ENCODE measurements at places on chromosomes 5 and 9.

- DNase-seq: no peak
Measured at GRCh38 chr9:90844326-90844725, 42.7 kb downstream of the SYK start.

DNA sequence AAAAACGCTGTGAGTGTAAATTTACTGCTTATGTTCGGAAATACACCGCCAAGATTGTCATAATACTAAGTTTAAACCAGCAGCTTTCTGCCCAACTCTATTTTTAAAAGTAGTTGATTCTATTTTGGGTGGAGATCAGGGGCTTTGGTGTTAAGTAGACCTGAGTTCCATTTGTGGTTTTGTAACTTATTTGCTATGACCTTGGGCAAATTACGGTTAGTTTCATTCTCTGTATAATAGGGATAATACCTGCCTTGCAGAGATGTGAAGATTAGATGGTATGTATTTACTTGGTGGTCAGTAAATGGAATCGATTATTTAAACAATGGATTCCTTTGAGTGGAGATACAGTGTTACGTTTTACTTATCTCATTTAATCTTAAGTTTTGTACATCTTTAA, 1.6 kb downstream of the RAD23B start:
- no peak for DNase-seq

- DNase-seq: no peak
Measured at GRCh38 chr5:95369782-95370181, 21.4 kb upstream of the FAM81B start.

DNA sequence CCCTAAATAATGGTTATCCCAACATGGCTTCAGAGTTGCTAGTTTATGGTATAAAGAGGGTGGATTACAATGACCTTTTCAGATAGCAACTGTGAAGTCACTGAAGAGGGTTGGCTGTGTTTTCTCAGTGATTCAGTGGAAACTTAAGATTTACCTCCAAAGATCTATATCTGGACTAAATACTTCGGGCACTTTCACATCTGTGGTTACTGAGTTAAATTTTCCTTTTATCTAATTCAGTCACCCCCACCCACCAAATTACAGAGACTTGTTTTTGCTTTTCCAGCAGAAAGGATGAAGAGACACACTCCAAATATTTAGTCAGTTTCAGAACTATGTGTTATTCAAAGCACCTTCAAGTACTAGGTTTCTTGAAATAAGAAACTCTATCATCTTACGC, 573.2 kb downstream of the CCDC171 start:
- DNase-seq: no peak

- DNase-seq: no peak
Measured at GRCh38 chr9:136581614-136582447, 36.0 kb upstream of the NOTCH1 start.

DNA sequence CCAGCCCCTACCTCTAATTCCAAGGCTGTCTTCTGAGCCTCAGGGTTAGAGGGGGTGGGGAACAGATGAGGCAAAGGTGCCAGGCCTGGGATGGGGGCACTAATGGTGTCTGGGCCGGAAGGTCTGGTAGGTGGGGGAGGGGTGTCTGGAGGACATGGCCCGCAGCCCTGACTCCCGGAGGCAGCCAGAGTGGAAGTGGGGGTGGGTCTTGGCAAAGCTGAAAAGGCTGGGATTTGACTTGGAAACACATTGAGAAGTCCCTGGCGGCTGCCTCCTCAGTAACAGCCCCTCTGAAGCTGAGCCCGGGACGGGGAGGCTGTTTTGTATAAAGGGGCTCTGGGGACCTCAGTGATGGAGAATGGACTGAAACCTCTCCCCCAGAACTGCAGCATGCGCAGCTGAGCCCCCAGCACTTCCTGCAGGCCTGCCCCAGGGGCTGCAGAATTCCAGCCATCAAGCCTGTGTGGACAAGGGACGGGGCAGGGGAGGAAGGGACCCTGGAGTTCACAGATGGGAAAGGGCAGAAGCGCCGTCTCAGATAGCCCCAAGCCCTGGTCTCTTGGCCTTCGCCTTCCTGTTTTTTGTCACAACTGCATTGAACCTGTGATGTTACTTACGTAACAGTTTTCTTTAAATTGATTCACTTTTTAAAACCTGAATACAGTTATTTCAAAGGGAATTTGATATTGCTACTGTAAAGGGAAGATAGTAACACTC, 49.3 kb upstream of the SYNPO start:
- DNase-seq: no peak

DNA sequence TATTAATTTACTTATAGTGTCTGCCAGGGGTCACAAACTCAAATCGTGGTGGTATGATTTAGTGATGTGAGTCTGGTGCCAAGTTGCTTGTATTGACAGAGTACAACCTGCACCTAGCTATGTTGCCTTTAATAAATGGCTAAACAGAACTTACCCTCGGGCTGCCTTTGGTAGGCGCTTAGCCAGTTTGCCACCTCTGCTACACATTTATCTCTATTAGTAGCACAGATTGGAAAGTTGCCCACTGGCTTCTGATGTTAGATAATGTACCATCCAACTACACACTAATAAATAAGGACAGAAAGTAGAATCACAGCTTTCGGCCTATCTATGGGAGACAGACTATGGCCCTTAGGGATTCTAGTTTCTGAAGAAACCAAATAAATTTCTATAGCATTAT, 368.4 kb downstream of the MAN2A1 start:
- DNase-seq: no peak

GRCh38 chr9:87606841-87607521, 109.3 kb downstream of the DAPK1 start:
- no peak for DNase-seq

DNA sequence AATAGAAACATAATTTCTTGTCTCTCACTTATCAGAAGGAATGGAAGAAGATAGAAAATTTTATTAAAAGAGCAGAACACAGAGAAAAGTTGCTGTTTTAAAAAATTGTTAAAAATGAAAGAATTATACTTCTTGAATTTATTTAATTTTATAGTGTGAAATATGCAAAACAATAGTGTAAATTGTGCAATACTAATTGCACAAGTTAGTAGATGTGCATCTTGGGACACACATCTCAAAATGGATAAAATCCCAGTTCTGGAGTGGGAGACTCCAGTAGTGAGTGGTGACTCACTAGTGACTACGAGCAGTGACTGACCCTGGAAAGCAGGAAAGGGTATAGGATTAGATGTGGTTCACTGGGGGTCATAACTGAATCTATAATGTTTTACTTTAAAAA, 223.2 kb downstream of the MSX2 start:
- DNase-seq: no peak

DNA sequence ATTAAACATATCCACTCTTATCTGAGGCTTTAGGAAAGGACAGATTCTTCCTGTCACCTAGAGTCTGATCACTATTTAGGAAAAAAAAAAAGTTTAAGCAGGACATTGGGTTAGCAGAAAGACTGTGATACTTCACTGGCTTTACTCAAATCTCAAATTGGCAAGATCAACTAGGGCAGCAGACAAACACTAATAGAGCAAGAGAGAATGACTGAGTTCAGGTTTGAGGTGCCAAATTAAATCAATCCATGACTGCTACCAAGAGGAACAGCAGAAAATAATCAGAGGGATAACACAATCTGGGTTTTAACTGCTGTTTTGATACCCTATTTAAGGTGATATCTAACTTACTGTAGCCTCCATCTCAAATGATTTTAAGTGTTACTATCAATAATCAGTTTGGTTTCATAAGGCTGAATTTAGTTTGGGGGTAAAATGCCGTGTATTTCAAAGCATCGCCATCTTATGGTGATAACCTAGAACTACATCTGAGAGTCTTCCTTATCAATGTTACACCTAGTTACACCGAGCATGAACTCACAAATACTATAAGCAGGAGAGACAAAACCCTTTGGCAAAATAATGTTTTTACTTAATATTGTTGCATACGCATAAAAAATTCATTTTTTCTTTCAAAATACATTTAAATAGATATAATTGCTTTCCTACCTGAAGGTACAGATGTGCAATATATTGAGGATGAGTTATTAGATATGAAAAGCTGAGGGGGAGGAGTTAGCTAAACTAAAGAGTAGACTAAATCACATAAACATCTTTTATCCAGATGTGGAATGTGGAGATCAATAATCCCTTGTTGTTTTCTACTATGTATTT, 286.4 kb upstream of the CDH12 start:
- no peak for DNase-seq

- no peak for DNase-seq
Measured at GRCh38 chr9:113501129-113501686, 37.7 kb downstream of the RGS3 start.

DNA sequence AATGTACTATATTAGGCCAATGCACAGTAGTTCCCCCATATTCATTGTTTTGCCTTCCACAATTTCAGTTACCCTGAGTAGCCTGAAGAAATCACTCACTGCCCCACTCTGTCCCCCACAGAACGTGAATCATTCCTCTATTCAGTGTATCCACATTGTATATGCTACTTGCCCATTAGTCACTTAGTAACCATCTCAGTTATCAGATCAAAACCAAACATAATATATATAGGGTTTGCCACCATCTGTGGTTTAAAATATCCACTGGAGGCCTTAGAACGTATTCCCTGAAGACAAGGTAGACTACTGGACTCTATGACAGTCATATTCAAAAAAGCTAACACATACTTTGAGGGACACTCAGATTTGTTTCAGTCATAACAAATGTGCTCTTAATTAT, 465.7 kb upstream of the RGMB start:
- no peak for DNase-seq

DNA sequence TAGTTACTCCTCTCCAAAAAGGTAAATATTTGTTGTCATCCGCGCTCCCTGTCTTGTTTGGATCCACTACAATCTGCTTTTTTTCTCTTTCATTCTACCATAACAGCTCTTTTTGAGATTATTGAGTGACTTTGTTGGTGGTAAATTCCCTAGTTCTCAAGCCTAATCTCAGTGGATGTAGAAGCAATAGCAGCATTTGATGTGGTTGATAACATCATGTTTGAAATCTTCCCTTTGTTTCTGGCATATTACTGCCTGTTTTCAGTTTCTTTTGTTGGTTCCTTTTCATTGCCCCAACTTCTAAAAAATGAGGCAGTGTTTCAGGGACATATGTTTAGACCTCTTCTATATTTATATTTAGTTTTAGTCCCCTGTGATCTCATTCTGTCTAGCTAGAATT, 8.9 kb downstream of the CDC42SE2 start:
- no peak for DNase-seq

GRCh38 chr5:79962575-79963222, 28.4 kb downstream of the MTX3 start:
- no peak for DNase-seq

DNA sequence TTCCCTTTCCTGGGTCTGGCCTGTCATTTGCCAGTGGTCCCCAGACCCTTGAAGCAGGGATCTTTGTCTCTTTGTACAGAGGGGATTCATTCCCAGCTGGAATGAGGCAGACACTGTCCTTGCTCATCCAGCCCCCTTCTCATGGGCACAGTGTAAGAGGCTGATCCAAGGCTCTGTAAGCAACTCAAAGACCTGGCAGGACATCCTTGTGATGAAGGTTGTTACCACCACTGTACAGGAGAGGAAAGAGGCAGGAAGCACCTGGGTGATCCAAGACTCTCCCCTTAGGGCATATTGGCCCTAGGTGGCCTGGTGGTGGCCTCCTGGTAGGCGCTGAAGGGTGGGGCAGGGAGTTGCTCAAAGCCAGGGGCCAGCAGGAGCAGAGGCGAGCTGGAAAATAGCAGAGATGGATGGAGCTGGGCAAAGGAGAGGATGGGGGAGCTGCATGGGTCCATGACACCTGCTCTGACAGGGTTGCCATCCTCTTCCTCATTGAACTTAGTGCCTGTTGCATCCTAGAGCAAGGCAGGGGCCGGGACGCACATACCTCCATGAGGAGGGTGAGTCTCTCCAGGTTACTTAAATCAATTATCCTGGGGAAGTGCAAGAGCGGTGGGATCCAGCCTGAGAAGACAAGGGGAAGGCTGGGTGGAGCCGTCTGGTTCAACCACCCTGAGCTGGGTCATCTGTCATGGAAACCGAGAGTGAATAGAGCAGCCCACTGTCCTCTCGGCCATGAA, 9.8 kb upstream of the GADD45G start:
- no peak for DNase-seq

DNA sequence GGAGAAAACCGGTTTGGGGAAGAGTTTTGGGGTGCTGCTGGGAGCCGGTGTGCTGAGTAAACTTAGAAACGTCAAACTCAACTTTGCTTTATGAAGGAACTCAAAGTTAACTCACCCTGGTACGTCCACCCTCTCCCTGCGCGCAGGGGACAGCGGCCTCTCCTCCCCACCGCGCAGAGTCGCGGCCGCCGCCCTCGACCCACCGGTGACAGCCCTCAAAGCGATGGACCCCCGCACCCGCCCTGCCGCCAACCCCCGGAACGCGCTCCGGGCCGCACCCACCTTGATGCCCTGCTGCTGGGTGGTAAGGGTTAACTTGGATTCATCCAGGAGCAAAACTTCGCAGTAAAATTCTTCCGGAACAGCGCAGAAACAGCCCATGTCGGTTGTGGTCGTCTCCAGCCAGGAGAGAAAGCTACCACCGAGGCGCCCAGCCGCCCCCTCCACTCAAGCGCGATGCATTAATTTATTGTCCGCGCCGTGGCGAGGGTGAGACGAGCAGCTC, 366 bp downstream of the EPB41L4A start:
- DNase-seq: no peak

DNA sequence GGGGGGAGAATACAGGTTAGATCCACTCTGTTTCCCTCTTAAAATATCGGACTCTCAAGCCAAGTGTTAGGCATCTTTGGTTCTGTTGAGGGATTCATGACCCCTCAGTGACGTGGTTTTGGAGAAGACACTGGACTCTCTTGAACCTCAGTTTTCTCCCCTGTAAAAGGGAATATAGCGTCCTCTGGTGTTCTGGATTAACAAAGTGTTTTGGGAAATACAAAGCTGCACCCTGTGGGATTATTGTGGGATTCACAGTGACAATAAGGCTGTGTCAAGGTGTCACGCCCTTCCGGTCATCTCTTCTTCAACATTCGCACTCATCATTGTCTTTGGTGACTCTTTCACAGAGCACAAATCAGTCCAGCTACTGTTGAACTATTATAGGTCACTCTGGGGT, 139.0 kb downstream of the IRX1 start:
- no peak for DNase-seq

DNA sequence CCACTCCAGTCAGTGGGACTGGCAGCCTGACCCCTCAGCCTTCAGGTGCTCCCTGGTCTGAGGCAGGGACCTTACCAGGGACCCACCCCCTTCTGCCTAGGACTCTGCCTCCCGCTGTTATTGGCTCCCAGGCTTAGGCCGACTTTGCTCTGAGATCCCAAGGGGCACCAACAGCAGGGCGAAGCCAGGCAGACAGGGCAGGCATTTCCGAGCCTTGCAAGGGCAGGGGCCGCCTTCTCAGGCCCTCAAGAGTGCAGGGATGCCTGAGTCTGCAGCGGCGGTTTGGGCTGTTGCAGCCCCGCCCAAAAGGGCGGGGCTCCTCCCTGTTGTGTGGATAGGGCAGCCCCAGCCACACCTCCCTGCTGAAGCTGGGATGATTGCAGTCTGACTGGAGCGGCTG, 644.6 kb downstream of the PRR16 start:
- DNase-seq: no peak

DNA sequence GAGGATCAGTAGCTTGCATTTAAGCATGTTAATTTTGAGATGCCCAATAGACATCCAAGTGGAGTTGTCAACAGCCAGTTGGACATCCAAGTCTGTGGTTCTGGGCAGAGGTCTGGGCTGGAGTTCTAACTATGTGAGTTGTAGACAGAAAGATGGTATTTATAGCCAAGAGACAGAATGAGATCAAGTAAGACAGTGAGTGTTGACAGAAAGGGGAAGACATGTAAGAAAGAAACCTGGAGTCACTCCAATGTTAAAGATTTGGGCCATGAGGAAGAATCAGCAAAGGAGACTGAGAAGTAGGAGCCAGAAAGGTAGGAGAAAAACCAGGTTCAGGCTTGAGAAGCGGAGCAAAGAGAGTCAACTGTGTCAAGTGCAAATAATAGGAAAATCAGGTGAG, 95.5 kb upstream of the PUM3 start:
- DNase-seq: no peak

- DNase-seq: no peak
Measured at GRCh38 chr5:156125118-156125517, 201.8 kb upstream of the SGCD start.

Measured in hippocampal formation (tissue), 2 donors.